Activated CD8-positive, alpha-beta memory T cell treated with anti-CD3 and anti-CD28 coated beads for 1 hour (primary cell): ENCODE measurements at places on chromosomes 6 and 20.

GRCh38 chr6:31621320-31621939 lies 915 bp downstream of the PRRC2A start:
- no peak for DNase-seq

- no peak for DNase-seq
Measured at GRCh38 chr20:23520185-23520584, 29.3 kb downstream of the CST8 start.

DNA sequence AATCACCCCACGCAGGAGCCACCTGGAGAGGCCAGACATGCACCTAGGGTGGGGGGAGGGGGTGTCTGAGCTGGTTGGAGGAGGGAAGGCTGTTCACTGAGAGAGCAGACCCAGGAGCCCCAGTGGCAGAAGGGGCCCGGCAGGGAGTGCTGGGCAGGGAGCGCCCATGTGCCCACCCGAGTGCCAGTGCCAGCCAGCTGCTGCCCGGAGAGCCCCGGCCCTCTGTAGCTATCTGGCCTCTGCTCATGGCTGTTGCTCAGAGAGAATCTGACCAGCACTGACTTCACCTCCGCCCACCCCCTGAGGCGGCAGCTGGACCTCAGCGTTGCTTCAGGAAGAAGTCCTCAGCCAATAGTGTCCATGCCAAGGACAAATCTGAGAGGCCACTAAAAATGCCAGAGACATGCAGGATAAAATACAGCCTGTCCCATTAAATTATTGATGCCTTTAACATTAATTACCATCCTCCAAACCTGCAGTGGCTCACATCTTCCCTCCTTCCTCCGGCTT lies 22.8 kb downstream of the SLC17A9 start:
- no peak for DNase-seq

DNA sequence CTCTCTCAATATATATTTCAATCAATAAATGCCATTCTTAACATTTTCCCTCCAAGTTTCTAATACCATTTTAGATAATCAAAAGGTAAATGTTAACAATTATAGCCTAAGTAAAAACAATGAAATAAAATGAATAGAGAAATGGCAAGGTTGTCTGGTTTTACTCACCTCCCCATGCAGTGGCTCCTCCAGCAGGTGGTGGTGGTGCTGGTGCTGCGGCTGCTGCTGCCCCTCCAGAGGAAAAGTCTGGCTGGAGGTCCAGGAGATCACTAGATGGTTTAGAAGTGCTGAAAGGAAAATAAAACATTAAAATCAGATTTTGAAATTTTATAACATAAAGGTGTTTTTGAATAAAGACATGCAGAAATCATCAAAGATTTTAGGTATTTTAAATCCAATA lies 93.2 kb downstream of the PRSS35 start:
- no peak for DNase-seq

DNA sequence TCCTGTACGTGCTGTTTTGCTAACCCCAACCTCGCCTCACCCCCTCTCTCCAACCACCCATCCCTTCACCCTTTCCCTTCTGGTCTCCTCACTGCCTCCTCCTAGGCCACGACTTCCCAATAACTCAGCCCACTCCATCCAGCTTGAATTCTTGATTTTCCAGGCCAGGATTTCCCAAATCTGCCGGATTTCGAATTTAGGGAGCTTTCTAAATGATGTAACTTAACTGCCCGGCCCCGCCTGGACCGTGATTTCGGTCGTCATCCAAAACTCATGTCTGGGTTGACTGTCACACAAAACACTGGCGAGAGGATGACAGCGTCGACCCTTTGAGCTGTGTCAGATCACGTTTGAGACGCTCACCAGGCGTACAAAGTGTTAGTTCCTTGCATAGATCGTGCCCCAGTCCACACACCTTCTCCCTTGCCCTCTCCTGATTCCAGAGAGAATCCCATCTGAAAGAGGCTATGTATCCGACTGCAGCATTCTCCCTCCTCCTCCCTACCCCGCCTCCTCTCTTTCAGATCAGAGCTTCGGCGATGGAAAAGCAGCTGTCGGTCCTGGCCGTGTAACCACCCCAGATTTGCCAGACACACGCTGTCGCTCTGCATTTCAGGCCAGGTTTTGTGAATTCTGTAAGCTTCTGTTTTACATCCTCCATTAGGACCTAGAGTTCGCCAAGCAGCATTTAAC lies 168.2 kb downstream of the GPX5 start:
- no peak for DNase-seq

DNA sequence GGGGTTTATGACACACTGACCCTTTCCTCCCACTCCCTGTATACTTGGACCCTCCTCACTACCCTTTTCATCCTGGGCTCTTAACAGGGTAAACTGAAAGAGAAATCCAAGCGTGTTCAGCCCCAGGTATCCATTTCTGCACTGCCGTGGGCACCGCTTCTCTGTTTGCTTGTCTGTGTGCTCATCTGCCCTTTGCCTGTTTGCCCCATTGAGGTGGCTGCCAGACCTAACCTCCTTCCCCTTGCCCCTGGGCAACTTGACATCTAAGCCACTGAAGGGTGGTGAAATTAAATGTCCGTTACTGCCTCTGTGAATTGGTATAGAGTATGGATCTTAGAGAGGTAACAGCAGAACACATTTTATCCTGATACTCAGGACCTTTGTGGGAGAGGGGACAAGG lies 38.7 kb downstream of the ACSS2 start:
- DNase-seq: no peak

GRCh38 chr20:3572151-3572550 lies 91.0 kb downstream of the GFRA4 start:
- DNase-seq: no peak

DNA sequence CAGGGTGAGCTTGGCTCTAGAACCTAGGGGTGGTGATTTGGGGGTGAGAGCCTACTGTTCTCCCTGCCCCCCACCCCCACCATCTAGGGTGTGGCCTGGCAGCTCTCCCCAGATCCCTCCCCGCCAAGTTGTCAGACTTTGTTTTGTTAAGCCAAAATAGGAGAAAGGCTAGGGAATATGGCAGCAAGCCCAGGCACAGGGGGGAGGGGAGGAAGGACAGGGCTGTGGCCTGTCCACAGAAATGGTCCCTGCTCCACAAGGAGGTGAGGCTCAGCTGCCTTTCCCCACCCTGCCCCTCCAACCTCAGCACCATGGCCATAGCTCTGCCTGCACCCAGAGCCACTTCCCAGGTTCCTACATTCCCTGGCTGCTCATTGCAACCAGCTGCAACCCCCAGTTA lies 17.2 kb downstream of the SCUBE3 start:
- no peak for DNase-seq

DNA sequence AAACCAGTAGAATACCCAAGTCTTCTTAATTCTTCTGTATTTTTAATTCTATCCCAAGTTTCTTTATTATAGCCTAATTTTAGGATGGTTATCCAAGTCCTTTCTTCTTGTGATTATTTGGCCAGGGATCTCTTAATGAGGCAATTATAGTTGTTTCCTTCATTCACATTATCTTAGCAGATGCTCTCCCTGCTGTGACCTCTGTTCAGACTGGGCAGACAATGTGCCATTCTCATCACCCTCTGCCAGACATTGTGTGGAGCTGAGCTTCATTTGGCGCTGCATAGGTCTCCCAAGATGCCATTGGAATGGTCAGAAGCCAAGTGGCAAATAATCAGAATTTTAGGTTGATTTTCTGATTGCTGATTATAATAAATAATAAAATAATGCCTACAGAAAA lies 79.4 kb downstream of the LIN28B start:
- DNase-seq: no peak

DNA sequence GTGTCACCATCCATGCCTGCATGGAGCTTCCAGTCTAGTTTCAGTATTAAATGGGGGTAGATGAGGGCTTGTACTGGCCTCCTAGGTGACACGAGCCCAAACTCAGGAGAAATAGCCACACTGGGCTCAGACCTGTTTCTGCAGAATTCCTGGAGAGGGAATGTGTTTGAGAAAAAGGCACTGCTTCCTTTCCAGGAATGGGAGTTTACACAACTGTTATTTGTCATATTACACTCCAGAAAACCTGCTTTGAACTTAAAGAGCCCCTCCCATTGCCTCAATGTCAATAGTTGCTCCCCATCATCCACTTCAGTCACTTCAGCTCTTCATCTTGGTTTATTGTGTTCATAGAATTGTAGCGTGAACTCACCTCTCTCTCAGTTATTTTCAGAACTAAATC lies 151.5 kb downstream of the CFAP61 start:
- no peak for DNase-seq

- DNase-seq: no peak
Measured at GRCh38 chr20:47574616-47575364, 73.1 kb downstream of the NCOA3 start.

- DNase-seq: no peak
Measured at GRCh38 chr6:36677753-36678487, 594 bp upstream of the CDKN1A start.

DNA sequence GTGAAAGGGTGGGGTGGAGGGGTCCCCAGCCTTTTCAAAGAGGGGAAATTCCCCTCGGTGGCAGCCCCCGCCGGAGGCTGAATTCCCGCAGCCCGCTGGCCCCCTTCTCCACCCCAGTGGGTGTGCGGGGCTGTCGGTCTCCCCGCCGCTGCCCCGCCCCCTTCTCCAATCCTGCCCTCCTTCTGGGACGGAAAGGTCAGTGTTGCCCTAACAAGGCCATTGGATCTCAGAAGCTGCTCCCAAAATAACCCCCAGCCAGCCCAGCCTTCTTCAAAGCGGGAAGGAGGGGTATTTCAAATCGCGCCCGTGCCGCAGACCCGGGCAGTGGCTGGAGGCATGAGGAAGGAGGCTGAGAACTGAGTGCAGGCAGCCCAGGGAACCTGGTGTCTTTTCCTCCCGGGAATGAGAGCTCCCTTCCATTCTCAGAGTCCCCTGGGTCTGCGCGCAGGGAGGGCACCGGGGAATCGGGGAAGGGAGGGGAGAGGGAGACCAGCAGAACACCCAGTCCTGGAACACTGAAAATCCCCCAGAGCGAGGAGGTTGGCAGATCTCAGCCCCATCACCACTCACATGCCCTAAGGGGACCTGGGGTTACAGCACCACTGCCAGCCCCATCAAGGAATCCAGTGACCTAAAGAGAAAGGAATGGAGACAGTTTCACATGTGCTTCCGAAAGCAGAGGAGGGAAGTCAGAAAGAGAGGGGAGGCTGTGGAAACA lies at the start of gene JPH2:
JPH2 (minus strand) TSS at position 135 of the 718 bp plus-strand sequence. CDS start 483 bp downstream, outside the sequence.
- no peak for DNase-seq

- DNase-seq: no peak
Measured at GRCh38 chr6:121780325-121781321, 345.2 kb downstream of the GJA1 start.

DNA sequence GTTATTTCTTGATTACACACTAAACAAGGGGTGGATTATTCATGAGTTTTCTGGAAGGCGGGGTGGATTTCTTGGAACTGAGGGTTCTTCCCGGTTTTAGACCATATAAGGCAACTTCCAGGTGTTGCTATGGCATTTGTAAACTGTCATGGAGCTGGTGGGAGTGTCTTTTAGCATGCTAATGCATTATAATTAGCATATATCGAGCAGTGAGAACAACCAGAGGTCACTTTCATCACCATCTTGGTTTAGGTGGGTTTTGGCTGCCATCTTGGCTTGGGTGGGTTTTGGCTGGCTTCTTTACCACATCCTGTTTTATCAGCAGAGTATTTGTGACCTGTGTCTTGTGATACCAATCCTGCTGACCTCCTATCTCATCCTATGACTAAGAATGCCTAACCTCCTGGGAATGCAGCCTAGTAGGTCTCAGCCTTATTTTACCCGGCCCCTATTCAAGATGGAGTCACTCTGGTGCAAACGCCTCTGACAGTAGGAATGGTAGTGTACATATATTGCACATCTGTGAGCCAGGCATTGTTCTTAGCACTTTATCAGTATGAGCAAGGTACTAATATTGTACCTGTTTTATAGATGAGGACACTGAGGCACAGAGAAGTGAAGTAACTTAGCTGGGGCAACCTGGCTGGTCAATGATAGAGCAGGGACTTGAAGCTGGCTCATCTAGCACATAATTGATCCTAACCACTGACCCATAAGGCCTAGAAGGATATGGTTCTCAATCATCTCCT lies 203.7 kb downstream of the NFATC2 start:
- no peak for DNase-seq

DNA sequence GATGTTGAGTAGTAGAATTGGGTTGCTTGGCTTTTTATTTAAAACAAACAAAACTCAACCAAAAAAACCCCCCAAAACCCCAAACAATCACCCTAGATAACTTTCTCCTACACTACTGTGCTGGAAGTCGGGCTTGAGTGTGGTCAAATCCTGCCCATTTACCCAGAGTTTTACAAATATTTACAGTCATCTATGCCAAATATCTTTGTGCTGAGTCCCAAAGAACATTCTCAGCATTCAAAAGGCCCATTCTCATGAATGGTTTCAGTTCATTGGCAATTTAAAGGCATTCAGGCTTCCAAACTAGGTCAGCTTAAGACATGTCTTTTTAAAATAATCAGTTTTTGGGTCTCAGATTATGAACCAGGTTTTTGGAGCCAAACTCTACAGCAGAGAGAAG lies 1.8 kb downstream of the RNF144B start:
- DNase-seq: no peak

DNA sequence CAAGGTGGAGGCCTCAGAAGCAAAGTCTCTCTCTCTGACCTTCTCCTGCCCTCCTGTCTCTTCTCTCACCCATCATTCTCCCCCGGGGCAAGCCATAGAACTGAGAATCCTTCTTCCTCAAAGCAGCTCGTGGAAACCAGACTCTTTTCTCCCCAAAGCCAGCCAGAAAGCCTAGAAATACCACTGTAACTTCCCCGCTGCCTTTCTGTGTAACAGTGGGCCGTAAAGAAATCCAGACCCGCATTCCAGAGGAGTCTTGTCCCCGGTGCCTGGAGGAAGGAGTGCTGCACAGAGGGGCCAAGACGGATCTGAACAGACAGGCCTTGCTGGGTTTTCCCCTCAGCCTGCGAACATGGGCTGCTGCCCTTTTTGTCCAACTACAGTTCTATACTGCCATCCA lies 977 bp upstream of the SLC22A2 start:
- DNase-seq: no peak

DNA sequence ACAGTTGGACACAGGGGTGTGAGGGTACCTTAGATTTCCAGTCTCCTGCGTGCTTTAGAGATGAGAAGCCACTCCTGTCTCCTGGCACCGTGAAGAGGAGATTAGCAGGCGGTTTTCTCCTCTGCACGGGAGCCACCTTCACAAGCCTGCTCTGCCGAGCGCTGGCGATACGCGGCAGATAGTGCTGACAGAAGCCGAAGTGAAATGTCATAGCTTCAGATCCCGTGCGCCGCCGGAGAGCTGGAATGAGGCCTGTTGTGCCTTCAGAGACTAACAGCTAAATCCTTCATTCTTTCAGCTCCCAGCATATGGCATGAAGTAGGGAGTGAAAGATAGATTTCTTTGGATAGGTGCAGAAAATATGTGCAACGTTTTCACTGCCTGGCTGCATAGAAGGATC lies 371.0 kb downstream of the TAF4 start:
- DNase-seq: no peak

DNA sequence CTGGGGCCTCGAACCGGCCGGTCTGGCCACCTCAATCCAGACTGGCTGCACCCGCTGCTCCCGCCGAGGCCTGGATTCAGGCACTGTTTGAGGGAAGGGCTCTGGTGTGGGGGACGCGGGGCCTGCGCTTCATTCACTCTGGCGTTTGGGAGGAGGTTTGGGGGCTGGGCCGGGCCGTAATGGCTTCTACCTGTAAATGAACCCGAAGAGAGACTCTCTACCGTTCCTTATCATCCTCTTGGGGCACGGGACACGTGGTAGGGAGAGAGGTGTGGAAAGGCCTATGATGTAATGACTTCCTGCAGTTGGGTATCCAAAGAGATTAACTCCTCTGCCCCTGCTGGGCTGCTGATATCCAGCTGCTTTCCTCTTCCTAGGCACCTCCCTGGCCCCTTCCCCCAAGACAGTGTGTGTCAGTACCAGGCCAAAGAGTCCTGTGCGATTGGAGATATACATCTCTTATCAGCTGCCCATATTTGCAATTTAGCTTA lies 1.8 kb downstream of the FOXO3 start:
- no peak for DNase-seq

GRCh38 chr20:31824125-31824485 lies 4.9 kb downstream of the MYLK2 start:
- DNase-seq: no peak
